DMS 273 treated with DMSO at 0.1 percent for 48 hours (cell line): ENCODE measurements at places on chromosomes 11 and 22.

DNA sequence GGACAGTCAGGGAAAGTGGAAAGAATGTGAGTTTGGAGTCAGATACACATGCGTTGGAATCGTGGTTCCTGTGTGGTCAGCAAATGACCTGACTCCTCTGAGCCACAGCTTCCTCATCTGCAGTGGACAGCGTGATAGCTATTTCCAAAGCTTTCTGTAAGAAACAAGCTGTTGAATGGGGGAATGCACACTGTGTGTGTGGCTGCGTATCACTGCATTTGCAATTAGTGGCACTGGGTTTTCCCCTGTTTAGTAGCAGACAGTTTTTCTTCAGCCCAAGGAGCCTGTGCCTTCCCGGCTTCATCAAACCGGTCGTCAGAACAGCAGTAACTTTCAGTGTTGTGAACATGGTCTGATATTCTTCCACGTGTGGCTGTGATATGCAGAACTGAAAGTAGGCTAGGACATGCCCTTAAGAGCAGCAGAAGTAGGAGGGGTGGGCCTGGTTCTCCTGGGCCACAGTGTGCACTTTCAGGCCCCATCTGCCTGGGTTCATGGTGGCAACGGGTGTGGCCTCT, 121.5 kb downstream of the RRAS2 start:
- no peak for DNase-seq

GRCh38 chr11:6201481-6201880, 2.5 kb downstream of the OR52W1 start:
- DNase-seq = no peak

GRCh38 chr11:123797114-123797513, 9.0 kb downstream of the OR6M1 start:
- DNase-seq = no peak

- no peak for DNase-seq
Measured at GRCh38 chr22:26286091-26286820, 117.0 kb downstream of the SEZ6L start.

GRCh38 chr22:39144101-39144767, 8.2 kb downstream of the CBX7 start:
- DNase-seq = no peak

DNA sequence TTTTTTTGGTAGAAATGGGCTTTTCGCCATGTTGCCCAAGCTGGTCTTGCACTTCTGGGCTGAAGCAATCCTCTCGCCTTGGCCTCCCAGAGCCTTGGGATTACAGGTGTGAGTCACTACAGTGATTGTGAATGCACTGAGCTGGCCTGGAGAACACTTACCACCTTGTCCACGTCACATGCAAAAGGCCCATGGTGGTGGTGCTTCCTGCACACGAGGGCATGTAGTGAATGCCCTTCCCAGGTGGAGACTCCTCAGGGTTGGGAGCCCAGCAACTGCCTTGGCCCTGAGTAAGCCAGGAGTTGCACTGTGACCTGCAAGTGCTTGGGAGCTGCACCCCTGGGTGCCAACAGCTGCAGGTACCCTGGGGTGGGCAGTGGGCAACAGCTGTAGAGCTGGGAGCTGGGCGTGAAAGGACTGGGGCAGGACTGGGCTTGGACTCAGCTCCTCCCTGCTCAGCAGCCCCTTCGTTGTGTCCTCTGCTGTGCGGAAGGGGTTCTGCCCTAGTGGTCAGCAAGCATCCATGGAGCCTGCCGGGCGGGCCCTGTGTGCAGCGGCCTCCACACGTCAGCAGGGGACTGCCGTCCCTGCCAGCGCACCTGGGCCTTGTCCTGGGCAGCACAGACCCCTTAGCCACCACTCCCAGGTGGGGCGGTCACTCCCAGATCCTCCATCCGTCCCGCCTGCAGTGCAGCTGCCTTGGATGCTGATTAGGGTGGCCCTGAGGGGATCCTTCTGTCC, 9.3 kb upstream of the ADORA2A start:
- no peak for DNase-seq

- no peak for DNase-seq
Measured at GRCh38 chr22:39252461-39253434, 8.0 kb upstream of the PDGFB start.

GRCh38 chr11:67197606-67198005, 68.7 kb upstream of the GRK2 start:
- DNase-seq = no peak

DNA sequence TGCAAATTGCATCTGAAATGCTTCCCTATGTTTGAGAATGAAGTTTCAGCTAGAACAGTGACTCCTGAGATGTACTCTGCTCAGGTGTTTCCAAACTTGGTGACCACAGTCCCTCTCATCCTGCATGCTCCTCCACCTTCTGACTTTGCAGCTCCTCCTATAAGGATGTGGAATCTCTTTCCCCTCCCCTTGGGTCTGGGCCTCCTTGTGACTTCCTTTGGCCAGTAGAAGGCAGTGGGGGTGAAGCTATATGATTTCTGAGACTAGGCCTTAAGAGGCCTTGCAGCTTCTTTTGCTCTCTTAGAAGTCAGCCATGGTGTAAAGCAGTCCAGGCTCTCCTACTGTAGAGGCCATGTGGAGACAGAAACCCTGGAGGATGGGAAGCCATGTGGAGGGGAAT, 50.7 kb downstream of the CSF2RB start:
- DNase-seq = no peak

DNA sequence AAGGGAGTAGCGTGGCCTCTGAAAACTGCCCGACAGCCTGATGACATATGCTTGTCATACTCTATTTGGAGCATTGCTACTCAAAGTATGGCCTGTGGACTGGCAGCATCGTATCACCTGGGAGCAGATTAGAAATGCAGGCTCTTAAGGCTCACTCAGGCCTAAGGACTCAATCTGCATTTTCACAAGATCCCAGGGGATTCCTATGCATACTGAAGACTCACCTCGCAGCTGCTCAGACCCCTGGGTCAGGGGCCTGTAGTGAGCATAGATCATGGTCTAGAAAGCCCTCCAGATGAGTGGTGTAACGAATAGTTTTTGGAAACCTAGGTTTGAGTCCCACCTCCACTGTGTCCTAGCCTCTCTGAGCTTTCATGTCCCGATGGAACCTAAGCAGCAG, 126.3 kb downstream of the FEZ1 start:
- no peak for DNase-seq

- DNase-seq = no peak
Measured at GRCh38 chr11:66713746-66714480, 15.1 kb downstream of the SPTBN2 start.

- no peak for DNase-seq
Measured at GRCh38 chr11:23590596-23591308, 730.5 kb upstream of the CCDC179 start.

- no peak for DNase-seq
Measured at GRCh38 chr11:33696411-33696810, 4.2 kb downstream of the C11orf91 start.

GRCh38 chr11:104163100-104164027, 583 bp downstream of the PDGFD start:
- peak; percentile 64 for DNase-seq

- no peak for DNase-seq
Measured at GRCh38 chr11:29641201-29641600, 375.6 kb downstream of the KCNA4 start.

DNA sequence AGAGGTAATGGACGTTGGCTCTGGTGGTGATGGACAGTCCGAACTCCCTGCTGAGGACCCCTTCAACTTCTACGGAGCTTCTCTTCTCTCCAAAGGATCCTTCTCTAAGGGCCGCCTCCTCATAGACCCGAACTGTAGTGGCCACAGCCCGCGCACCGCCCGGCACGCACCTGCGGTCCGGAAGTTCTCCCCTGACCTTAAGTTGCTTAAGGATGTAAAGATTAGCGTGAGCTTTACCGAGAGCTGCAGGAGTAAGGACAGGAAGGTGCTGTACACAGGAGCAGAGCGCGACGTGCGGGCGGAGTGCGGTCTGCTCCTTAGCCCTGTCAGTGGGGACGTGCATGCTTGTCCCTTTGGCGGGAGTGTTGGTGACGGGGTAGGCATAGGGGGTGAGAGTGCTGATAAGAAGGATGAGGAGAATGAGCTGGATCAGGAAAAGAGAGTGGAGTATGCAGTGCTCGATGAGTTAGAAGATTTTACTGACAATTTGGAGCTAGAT, 6.1 kb downstream of the DGCR8 start:
- no peak for DNase-seq

DNA sequence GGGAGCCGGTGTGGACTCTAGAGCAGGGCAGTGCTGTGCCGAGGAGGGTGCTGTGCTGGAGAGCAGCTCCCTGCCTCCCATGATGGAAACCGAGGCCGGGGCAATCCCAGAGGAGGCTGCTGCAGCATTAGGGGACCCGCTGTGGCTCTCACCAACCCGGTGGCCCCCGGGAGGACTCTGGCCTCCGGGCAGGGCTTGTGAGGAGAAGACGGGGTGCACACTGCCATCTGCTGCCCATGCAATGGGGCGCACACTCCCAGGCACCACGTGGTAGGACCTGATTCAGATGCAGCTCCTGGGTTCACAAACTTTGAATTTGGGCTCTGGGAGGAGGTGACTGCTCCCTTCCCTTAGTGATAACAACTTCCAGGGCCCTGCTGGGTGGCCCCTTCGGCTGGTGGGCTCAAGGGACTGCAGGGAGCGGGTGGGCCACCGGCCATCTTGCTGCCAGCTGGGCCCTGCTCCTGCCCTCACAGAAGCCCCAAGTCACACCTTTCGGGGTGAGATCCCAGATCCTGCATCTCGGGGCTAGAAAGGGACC, 93.8 kb upstream of the FGF3 start:
- DNase-seq = no peak

- no peak for DNase-seq
Measured at GRCh38 chr22:36083056-36083455, 54.4 kb upstream of the RBFOX2 start.

DNA sequence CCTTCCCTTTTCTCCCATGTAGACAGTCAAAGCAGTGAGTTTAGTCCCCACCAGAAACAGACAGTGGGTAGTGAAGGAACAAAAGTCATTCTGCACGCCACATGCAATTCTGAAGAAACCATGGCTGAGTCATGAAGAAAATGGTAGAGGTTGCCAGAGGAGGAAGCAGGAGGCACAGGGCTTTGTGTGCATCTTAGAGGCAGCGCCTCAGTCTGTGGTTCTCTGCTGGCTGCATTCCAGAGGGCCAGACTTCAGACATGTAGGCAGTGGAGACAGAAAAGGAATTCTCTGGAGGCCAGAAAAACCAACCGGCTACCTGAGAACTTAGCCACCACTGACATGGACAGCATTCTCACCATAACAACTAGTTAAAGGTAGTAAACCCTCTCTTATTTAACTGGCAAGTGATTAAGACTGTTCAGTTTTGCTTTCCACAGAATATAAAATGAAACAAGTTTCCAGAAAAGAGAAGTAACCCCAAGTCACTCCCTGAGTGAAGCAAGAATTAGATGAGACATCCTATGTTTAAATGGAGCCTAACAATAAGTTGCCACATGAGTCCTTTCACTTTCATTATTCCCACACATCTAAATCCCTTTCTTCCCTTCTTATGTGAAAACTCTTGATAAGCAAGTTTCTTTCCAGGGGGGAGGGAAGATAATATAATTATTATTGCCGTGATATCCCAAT, 556.1 kb downstream of the SOX6 start:
- DNase-seq = no peak

- DNase-seq = no peak
Measured at GRCh38 chr11:2655834-2656622, 43.8 kb downstream of the KCNQ1OT1 start.

DNA sequence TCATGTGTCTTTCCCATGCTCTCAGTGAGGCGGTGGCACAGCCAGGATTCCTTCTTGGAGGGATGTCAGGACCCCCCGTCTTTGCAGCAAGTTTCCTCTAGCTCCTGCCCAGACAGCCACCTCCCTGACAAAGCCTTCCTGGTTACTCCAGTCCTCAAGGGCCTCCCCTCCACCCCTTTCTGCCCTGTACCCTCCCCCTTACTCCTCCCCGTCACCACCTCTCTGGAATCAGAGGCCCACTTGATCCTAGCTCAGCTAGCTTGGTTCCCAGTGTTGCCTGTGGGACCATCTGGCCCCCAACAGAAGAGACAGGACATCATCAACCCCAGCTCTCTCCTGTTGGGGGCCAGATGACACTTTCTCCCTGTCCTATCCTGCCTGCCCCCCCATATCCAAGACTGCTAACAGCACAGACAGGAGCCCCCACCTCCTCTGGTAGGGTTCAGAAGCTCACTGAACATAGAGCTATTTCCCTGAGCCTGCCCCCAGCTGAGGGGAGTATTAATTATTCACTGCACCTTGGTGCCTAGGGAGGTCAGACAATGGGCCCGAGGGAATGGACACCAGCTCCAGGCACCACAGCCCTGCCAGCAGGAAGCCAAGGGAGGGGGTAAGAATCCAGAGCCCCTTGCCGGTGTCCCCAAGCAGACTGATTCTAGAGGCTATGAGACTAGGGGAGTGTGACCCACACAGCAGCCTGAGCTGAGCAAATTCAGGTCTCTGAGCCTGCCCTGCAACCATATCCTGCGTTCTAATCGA, 3.3 kb downstream of the GDPD5 start:
- no peak for DNase-seq

DNA sequence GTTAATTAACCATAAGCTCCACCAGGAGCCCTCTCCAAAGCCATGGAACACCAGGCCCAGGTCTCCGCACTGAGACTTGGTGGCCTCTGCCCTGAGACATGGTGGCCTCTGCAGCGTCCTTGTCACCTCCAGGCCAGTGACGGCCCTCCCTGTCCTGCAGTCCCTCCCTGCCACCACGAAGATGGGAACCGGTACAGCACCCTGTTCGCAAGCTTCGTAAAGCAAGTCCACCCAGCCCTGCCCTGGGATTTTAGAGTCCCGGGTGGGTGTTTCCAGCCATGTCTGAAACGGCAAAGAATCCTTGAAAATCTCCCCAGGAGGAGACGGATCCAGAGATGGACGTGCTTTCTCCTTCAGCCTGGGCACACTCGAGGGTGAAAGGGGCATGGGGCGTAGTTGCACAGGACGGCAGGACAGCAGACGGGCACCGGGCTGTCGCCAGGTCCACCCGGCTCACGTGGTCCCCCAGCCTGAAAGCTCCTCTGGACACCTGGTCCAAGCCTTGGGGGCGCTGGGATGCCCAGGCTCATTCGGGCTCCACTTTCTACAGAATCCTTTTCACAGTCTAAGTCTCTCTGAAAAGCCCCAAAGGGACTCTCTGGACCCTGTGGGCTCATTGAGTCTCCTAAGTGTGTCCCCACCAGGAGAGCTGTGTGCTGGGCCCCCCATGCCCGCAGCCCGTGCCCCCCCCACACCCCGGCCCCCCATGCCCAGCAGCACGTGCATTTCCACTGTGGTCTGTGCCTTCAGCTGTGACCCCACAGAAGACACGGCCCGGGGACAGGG, 456.2 kb downstream of the BRD1 start:
- no peak for DNase-seq

DNA sequence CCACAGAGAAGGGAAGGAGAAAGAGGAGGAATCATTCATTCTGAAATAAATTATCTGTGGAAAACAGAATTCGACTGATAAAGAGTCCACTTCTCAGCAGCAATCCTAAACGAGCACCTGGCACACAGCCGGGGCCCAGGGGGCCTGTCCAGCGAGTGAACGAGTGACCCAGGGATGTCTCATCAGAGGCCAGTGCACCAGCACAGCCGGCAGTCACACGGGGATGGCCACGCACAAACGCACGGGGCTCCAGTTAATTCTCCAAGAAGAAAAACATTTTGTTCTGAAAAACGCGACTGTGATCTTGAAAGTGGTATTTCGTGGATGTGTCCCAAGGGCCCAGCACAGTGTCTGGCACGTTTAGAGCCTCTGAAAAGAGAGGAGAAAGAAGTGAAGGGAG, 154.6 kb downstream of the BRD1 start:
- DNase-seq = no peak

- DNase-seq = no peak
Measured at GRCh38 chr22:22785316-22786065, 102.1 kb upstream of the IGLL5 start.
